Activated T-cell treated with anti-CD3 and anti-CD28 coated beads for 1 hour (primary cell): ENCODE measurements at places on chromosomes 3 and 15.

- no peak for DNase-seq
These were observed 25.2 kb upstream of the IQSEC1 start for GRCh38 chr3:13098192-13098988.

DNA sequence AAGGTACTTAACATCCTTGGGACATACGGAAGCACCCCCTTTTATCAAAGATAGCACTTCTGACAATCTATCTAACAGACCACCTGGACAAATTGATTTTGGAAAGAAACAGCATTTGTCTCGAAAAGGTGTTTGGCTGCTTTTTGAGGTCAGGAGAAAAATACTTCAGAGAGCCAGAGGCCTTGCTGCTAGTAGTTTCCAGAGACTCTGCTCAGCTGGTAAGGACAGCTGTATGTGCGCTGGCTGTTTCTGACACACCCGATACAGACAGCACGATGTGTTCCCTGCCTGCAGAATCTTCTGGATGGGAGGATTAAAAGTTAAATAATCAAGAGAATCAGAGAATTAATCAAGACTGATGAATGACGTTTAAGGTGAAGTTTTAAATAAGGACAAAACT is 15.6 kb upstream of the GYG1 start:
- DNase-seq: no peak

GRCh38 chr3:159839561-159840379 is 148.9 kb upstream of the IL12A start:
- DNase-seq: no peak

GRCh38 chr15:38859574-38859973 is 295.0 kb upstream of the RASGRP1 start:
- no peak for DNase-seq

DNA sequence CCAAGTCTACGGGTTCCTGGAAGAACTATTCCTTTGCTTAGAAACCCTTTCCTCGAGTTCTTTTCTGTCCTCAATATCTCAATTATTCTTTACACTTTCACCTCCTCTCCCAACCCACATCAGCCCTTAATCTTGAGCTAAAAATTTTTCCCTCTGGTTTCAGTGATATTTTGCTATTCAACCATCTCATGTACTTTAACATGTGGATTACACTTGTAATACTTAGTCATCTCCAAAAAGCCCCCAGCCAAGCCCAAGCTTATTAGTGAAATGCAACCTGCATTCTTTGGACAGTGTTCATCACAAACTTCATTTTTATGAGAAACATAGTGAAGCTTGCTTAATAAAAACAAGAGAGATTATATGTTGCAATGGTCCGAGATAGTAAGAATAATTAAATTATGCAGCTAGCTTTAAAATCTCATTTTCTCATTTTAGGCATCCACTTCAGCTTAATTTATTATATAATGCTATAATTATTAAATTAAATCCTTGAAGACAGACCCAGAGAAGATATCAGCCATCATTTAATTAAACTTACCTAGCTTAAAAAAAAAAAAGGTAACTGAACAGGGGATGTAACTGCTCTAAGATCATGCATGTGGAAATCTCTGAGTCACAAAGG is 534.5 kb upstream of the TBL1XR1 start:
- no peak for DNase-seq

DNA sequence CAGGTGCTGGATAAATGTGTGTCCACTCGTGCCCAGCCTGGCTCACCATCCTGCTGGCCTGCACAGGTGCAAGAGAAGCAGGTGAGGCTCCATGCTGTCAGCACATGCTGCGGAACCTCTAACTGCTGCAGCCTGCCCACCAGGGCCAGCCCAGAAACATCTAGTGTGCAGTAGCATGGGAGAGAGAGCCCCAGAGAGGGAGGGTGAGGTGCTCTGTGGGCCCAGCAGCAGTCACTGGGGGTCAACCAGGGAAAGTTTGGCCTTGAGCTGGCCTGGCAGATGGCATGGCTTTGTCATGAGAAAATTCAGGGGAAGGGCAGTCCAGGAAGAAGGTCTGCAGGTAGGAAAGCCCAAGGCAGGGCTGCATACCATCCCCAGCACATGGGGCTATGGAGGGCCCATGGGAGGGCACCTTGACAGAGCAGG is 18.2 kb upstream of the PRR23E start:
- no peak for DNase-seq
